ENCODE measurements at places on chromosomes 12 and 14. TPM values are rescaled to one million over a fixed set of nuclear protein-coding genes. Genes with fewer than 3 reads are reported as not detected.

The BATF gene
- not detected for total RNA-seq

The ADGRD1 gene
- total RNA-seq: not detected

DNA sequence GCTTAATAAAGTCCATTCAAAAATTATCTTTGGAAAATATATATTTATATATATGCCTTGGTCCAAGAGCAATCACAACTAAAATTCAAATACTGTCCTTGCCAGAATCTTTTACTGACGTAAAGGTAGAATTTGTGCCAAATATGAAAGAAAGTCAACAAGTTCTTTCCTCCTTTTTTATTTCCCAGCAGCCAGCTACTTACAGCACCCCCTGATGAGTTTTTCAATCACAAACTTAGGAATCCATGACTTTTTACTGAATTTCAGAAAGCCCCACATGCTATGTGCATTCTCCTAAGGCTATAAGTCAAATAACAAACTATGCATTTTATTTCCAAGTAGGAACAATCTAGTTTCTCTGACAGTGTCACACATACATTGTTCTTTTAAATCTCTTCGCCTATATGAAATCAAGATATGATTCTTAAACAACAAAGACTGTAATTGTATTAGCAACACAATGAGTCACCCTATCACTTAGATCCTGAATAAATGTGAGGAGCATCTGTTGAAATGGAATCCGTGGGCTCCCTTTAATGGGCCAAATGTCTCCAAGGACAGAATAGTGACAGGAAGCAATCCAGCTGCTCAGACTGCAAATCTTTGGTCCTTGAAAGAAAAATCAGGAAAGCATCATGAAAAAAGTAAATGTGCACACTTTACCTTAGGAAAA lies 271.4 kb downstream of the DUSP6 start:
- H3K4me3 ChIP-seq: no peak overlapping the region
- H3K36me3 ChIP-seq: no peaks in the 10 kb centered on the region
- no peak for DNase-seq
- no peaks in the 10 kb centered on the region for H3K27me3 ChIP-seq
- no peak overlapping the region for H3K27ac ChIP-seq

GRCh38 chr12:96198965-96199364 lies 4.8 kb downstream of the ELK3 start:
- peak; percentile 95 for DNase-seq
- H3K27me3 ChIP-seq: peaks cover 10% of the 10 kb centered on the region
- H3K4me1 ChIP-seq: peaks cover 61% of the 10 kb centered on the region
- H3K36me3 ChIP-seq: peaks cover 34% of the 10 kb centered on the region

DNA sequence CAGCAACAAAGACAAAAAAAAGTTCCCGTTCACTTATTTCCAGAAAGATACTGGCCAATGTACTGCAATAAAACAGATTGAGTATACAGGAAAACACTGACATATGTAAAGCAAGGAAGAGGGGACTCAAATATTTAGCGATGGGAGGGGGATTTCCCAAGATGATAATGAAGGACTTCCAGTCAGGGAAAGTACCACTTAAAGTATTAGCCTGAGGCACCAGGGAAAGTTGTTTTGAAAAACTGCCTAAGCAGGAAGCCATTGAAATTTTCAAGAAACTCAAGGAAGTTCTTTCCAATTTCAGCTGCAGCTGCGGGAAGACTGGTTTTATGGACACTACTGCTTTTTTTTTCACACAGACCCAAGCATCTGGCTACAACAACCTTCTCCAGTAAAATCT lies 1007.4 kb upstream of the NOVA1 start:
- no peak overlapping the region for H3K27ac ChIP-seq
- no peak overlapping the region for H3K4me3 ChIP-seq
- no peaks in the 10 kb centered on the region for H3K4me1 ChIP-seq
- H3K27me3 ChIP-seq: peaks cover 2% of the 10 kb centered on the region
- no peaks in the 10 kb centered on the region for H3K36me3 ChIP-seq
- no peak for DNase-seq

DNA sequence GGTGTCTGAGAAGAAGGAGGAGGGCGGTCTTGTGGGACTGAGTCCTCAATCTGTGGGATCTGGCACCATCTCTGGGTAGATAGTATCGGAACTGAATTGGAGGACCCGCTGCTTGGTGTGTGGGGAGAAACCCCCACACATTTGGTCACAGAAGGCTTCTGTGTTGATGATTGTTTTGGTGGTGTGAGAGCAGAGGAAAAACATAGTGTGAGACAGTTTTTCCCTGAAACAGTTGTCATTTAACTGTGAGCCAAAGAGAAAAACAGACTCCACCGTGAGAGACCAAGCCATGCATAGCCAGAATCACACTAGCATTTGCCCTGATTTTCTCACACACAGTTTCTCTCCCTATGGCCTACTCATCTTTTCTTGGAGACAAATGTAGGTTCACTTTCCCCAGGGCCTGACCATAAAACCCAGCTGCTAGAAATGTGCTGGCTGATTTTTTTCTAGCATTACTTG lies 91.4 kb upstream of the FLRT2 start:
- H3K27me3 ChIP-seq: no peaks in the 10 kb centered on the region
- no peak overlapping the region for H3K4me3 ChIP-seq
- peaks cover 4% of the 10 kb centered on the region for H3K36me3 ChIP-seq
- H3K27ac ChIP-seq: no peak overlapping the region
- peaks cover 72% of the 10 kb centered on the region for H3K4me1 ChIP-seq

DNA sequence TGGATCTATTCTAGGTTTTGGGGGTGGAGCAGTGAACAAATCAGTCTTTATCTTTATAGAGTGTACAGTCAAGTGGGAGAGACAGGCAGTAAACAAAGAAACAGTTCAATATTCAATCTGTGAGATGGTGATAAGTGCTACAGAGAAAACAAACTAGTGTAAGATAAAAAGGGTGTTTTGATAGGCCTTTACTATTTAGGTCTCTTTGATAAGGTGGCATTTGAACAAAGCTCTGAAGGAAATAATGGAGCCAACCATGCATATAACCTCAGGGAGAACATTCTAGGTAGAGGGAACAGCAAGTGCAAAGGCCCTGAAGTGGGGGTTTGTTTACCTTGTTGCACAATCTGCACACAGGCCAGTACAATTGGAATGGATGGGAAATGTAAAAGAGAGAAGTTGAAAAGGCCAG lies 47.3 kb downstream of the PTPN11 start:
- peaks cover 7% of the 10 kb centered on the region for H3K36me3 ChIP-seq
- DNase-seq: no peak
- H3K4me1 ChIP-seq: no peaks in the 10 kb centered on the region
- H3K27ac ChIP-seq: no peak overlapping the region
- H3K27me3 ChIP-seq: no peaks in the 10 kb centered on the region

Data from HFFc6 (cell line).